ENCODE measurements at places on chromosomes 6 and 20.

DNA sequence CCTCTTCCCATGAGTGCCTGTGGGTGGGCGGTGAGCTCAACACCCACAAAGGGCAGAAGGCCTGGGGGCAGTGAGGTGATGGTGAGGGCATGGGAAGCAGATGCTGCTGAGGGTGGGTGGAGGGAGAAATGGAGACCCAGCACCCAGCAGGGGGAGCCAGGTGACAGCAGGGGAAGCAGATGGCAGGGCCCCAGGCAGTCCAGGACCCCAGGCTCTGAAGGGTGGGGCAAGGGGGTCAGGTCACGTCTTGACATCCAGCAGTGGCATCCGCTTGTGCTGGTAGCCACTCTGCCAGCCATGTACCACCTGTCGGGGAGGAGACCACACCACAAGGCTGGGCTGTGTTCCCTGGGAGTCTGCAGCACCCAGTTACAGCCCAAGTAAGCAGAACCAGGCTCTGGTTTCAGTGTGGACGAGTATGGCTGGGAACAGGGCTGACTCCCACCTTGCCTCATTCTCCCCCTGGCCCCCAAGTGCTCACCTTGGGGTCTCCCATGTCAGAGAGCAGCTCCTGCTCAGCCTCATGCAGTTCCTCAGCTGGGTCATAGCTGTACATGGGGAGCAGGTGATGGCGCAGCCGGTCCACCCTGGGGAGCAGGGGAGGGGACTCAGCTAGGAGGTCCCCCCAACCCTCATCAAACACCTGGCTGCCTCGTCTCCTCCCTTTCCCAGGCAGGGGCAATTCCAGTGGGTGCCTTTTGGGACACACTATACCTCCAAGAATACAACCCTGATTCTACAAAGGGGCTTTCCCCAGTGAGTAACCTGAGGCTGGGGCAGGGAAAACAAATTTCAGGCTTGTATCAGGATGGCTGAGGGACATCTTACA is 2.0 kb downstream of the SMIM29 start:
- DNase-seq: no peak

DNA sequence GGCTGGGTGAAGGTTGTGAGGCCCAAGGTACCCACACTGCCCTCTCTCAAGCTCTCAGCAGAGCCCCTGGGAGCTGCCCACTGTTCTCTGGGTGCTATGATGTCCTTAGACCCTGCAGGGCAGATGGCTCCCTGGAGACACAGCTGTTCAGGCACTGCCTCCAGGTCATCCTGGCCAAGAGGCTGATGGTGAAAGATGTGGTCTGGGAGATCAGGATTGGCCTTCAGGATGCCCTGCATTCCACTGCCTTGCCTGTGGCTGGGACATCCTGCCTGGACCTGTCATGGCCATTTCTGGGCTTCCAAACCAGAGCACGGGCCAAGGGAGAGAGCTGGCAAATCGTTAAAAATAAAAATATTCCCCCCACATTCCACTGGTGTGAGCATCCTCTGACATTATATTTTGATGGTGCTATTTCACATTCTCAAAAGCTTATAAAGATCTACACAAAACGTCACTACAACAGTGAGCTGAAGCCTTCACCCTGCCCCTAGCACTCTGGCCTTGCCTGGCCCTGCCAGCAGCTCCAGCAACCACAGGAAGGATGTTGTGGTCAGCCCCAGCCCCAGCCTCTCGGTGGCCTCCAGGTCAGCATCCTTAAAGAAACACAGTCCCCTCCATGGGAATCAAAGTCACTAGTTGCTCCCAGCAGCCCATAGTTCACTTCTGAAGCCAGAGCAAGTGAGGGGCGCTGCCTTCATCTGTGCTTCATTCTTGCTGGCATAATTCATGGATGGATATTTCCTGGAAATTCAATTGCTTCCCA is 13.5 kb upstream of the KCNK16 start:
- DNase-seq: no peak

DNA sequence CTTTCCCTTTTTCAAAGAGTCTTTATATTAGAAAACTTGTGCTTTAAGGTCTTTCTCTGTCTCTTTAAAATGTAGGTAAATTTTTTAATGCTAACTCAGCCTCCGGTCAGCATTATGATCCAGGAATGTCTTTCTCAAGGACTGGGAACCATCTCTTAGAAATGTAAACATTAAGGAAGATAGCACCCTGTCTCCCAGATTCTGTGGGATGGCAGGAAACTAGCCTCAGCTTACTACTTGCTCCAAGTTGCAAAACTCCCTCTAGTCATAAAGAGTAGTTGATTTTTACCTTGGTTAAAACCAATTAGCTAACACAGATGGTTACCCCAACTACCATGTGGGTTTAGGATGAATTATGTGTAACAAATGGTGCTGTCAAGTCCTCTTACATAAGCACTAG is 4.7 kb upstream of the TAAR1 start:
- no peak for DNase-seq

GRCh38 chr20:1813101-1813529 is 82.1 kb upstream of the SIRPA start:
- DNase-seq: peak; percentile 62

GRCh38 chr6:163490826-163491577 is 76.5 kb downstream of the QKI start:
- peak; percentile 94 for DNase-seq

DNA sequence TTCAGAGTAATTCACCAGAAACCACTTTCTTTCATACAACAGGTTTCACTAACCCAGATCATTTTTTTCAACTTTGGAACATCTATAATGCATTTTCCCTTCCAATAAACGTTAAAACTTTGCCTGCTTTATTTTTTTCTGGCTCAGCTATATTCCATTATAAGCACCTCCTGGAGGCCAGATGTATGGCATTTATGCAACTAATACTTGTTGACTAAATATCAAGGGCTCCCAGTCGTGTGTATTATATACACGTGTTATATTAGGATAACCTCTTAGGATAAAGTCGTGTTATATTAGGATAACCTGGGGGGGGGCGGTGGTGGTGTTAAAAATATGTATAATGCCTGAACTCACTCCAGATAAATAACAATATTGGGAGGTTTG is 6.7 kb downstream of the OPN5 start:
- no peak for DNase-seq

- no peak for DNase-seq
Measured at GRCh38 chr6:48031711-48032110, 79.3 kb downstream of the PTCHD4 start.
